Upper lobe of right lung (tissue), 1 donor: ENCODE measurements at places on chromosomes 2 and 18.

GRCh38 chr2:102138331-102138730, 4.2 kb upstream of the IL1R1 start:
- H3K36me3 ChIP-seq = no peaks in the 10 kb centered on the region
- H3K4me3 ChIP-seq = no peak overlapping the region
- H3K27me3 ChIP-seq = no peaks in the 10 kb centered on the region
- no peak overlapping the region for H3K27ac ChIP-seq

DNA sequence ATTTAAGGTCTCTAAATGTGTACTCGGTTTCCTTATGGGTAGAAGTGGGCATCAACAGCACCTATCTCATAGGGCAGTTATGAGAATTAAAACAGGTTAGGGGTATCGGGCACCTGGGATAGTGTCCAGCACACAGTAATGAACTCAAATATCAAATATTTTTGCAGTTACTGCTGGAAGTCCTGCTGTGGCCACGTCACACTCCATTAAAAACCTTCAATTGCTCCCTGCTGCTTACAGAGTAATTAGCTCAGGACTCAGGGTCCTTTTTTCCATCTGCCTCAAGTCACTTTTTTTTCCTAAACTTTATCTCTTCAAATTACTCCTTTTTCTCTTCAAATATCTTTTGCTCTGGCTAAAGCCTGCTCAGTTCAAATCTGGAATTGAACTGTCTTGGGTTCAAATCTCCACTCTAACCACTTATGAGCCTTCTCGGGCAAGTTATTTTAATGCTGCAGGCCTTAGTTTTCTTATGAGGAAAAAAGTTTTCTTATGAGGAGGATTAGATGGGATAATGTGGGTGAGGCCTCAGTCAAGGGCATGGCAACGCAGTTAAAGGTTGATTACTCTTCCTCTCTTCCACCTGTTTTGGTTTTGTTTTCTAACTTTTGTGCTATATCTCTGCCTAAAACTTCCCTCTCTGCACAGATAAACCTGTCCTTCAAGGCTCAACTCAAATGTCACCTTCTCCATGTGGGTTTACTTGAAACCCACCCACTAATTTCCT, 36.6 kb downstream of the SPRED2 start:
- H3K27me3 ChIP-seq = no peaks in the 10 kb centered on the region
- H3K4me1 ChIP-seq = peaks cover 21% of the 10 kb centered on the region
- no peaks in the 10 kb centered on the region for H3K36me3 ChIP-seq
- DNase-seq = no peak
- H3K4me3 ChIP-seq = no peak overlapping the region

DNA sequence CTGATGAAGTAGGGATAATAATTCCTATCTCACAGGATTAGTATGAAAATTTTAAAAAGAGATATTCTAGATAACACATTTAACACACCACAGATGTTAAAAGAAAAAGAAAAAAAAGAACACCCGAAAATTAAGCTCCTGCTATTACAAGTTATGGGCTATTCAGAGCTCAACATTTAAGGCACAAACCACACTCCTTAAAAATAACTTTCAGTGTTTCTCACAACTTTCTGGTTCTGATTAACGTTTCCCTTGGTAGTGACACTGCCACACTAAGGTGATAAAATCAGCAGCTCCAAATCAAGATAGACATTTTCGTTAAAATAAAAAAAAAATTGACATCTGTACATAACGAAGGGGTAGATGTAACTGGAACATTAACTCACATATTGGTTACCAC, 26.9 kb downstream of the ACVR1C start:
- no peak overlapping the region for H3K27ac ChIP-seq
- peaks cover 6% of the 10 kb centered on the region for H3K27me3 ChIP-seq
- no peaks in the 10 kb centered on the region for H3K4me1 ChIP-seq
- H3K36me3 ChIP-seq = no peaks in the 10 kb centered on the region
- no peak overlapping the region for H3K4me3 ChIP-seq

- H3K4me1 ChIP-seq = no peaks in the 10 kb centered on the region
- DNase-seq = peak; percentile 58
- no peak overlapping the region for H3K27ac ChIP-seq
Measured at GRCh38 chr2:239675826-239676715, 275.3 kb upstream of the HDAC4 start.

DNA sequence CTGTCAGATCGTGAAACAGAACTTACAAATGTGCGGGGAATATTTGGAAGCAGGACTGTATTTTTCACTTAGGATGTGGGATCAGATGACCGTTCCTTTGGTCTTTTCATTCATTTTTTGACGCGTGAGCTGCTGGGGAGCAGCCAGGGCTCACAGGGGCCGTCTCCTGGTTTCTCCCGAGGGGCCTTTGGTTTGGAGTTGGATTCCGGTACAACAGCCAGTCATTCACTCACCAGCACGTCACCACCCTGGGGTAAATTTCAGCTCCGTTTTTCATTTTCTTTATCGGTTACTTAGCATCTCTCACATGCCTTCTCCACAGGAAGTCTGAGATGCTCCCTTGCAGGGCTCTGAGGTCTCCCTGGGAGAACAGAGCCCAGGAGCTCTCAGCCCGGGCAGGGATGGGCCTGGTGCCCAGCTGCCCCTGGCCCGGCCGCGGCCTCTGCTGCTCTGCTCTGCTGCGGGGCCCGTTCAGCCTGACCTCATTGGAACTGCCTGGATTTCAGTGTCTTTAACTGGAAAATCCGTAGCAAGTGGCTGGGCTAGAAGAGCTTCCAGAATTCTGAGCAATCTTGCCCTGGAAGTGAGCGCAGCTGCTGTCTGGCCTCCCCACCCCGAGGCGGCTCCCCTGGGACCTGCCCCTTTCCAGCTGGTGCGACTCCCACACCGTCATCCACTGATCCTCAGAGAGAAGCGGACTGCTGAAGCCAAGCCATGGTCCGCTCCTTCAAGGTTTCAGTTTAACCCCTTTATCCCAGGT, 335.6 kb downstream of the EIPR1 start:
- no peaks in the 10 kb centered on the region for H3K27me3 ChIP-seq
- H3K27ac ChIP-seq = no peak overlapping the region
- DNase-seq = no peak

DNA sequence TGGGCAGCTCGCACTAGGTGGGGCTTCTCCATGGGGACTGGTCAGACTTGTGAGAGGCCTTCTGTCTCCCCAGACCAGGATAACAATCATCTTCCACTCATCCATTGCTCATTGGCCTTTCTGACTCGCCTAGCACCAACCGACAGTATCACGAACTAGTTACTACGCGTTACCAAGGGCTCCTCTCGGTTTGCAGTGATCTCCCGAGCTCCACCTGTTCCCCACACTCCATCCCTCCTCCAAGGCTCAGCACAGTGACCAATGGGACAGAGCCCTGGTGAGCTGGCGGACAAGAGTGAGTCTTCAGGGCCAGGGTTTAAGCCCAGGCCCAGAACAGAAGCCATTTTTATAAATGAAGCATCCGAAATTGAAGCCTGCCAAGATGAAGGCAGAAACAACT, 42.8 kb upstream of the SMAD7 start:
- H3K4me1 ChIP-seq = peaks cover 28% of the 10 kb centered on the region
- no peaks in the 10 kb centered on the region for H3K27me3 ChIP-seq
- no peak overlapping the region for H3K4me3 ChIP-seq
- peak overlapping the region; percentile 49 for H3K27ac ChIP-seq
- DNase-seq = no peak

DNA sequence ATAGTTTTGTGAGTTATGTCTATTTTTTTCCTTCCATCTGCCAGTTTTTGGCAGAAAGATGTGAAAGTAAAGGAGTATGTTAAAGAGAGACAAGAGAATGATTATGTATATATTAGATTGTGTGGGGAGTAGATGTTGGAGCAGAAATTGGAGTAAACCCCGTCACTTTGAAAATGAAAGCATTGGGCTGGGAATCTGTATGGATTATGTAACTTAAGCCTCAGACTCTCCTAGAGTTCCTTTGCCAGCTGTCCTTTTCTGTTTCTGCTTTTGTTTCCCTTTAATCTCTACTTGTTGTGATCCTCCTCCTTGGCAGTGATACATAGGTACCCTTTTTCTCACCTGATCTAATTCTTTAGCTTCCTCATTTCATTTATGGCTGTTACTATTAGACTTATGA, 19.2 kb downstream of the CCDC138 start:
- no peak for DNase-seq
- no peaks in the 10 kb centered on the region for H3K4me1 ChIP-seq
- H3K36me3 ChIP-seq = no peaks in the 10 kb centered on the region
- no peaks in the 10 kb centered on the region for H3K27me3 ChIP-seq

- no peak overlapping the region for H3K27ac ChIP-seq
- DNase-seq = no peak
- no peaks in the 10 kb centered on the region for H3K4me1 ChIP-seq
- no peak overlapping the region for H3K4me3 ChIP-seq
Measured at GRCh38 chr2:63003351-63003750, 47.3 kb upstream of the OTX1 start.

DNA sequence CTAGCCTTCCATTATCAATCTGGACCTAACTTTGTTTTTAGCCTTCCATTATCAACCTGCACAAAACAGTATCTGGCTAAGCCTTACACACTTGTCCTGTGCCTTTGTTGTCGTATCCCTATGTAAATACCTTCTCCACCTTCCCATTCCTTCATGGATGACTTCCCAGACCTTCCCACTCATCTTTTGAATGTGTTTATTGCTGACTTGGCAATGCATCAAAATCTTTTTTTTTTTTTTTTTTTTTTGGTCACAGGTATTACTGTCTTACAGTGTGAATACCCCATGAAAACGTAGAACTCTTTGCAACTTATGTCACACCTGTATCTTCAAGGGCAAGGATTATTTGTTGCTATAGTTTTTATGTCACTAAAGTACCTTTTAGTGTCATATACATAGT, 25.7 kb downstream of the RPE start:
- no peaks in the 10 kb centered on the region for H3K27me3 ChIP-seq
- DNase-seq = no peak
- H3K27ac ChIP-seq = no peak overlapping the region
- no peak overlapping the region for H3K4me3 ChIP-seq

DNA sequence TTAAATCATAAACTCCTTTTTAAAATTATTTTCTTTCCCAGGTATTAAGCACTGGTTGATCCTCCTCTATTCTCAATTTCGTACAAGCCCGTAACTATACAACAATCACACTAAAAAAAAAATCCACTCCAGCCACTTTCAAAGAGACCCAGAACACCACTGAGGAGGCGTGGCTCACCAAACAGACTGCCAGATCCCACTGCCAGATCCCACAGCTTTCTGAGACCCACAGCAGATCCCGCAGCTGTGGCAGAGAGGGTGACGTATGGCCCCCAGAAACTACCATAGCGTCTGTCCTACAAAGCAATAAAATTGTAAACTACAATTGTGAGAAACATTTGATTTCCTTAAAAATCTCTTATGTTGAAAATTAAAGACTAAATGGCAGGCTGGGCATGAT, 230.7 kb upstream of the PXDN start:
- no peak overlapping the region for H3K4me3 ChIP-seq
- DNase-seq = no peak

GRCh38 chr2:10978090-10978670, 66.4 kb downstream of the KCNF1 start:
- no peaks in the 10 kb centered on the region for H3K27me3 ChIP-seq
- H3K4me1 ChIP-seq = no peaks in the 10 kb centered on the region
- H3K4me3 ChIP-seq = no peak overlapping the region
- no peaks in the 10 kb centered on the region for H3K36me3 ChIP-seq
- H3K27ac ChIP-seq = no peak overlapping the region

DNA sequence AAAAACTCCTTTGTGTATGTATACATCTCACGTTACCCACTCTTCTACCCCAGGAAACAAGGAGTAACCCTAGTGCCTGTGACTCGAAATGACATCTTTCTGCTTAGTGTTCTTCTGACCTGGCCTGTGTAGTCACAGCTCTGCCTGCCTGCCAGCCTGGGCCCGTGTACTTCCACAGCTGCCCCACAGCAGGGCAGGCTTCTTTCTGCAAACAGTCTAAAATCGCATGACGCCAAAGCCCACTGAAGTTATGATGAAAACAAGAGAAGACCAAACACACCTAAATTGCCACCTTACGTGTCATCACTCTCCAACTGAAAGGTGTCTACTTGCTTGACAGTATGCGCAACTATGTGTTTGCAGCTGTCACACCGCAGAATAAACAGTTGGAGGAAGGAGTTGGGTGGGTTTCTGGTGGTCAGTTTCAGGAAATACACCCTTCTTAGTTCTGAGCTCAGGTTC, 1.5 kb downstream of the GAREM1 start:
- peak overlapping the region; percentile 65 for H3K4me3 ChIP-seq
- H3K36me3 ChIP-seq = no peaks in the 10 kb centered on the region
- H3K27me3 ChIP-seq = no peaks in the 10 kb centered on the region
- no peak for DNase-seq
- H3K27ac ChIP-seq = no peak overlapping the region

- H3K36me3 ChIP-seq = no peaks in the 10 kb centered on the region
- no peaks in the 10 kb centered on the region for H3K27me3 ChIP-seq
- no peak overlapping the region for H3K4me3 ChIP-seq
- H3K4me1 ChIP-seq = no peaks in the 10 kb centered on the region
Measured at GRCh38 chr2:227428731-227429285, 41.1 kb upstream of the SCYGR1 start.

GRCh38 chr2:136291871-136292270, 173.9 kb upstream of the CXCR4 start:
- no peaks in the 10 kb centered on the region for H3K4me1 ChIP-seq
- H3K27me3 ChIP-seq = no peaks in the 10 kb centered on the region
- no peak for DNase-seq
- H3K27ac ChIP-seq = no peak overlapping the region

GRCh38 chr18:55549474-55550104, 38.4 kb downstream of the TCF4 start:
- no peaks in the 10 kb centered on the region for H3K4me1 ChIP-seq
- DNase-seq = no peak
- no peaks in the 10 kb centered on the region for H3K36me3 ChIP-seq
- H3K27me3 ChIP-seq = no peaks in the 10 kb centered on the region

DNA sequence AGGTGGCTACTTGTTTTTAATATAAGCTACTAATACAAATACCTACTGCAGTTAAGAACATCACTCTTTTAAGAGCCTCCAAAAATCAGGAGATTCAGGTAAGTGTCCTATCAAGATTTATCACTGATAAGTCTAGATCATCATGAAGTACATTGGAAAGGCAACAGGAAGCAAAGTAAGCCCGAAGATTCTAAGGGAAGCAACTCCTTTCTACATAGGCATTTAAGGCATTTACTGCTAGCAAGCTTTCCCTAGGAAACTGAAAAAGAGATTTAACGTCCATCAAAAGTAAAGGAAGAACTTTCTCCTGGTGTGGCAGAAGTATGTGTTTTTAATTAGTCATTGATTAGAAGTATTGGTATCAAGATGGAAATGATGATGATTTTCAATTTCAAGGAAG, 3.7 kb downstream of the STK17B start:
- H3K4me1 ChIP-seq = peaks cover 30% of the 10 kb centered on the region
- H3K36me3 ChIP-seq = peaks cover 4% of the 10 kb centered on the region
- H3K27me3 ChIP-seq = no peaks in the 10 kb centered on the region
- H3K4me3 ChIP-seq = peak overlapping the region; percentile 92

- no peak overlapping the region for H3K4me3 ChIP-seq
- DNase-seq = no peak
- H3K27ac ChIP-seq = no peak overlapping the region
- H3K27me3 ChIP-seq = no peaks in the 10 kb centered on the region
Measured at GRCh38 chr2:205796805-205797313, 114.6 kb downstream of the NRP2 start.

GRCh38 chr2:1617425-1618021, 126.8 kb downstream of the PXDN start:
- no peaks in the 10 kb centered on the region for H3K4me1 ChIP-seq
- H3K27ac ChIP-seq = no peak overlapping the region
- no peaks in the 10 kb centered on the region for H3K27me3 ChIP-seq
- peak; percentile 52 for DNase-seq
- no peaks in the 10 kb centered on the region for H3K36me3 ChIP-seq
- no peak overlapping the region for H3K4me3 ChIP-seq
